CD4-positive, alpha-beta T cell treated with Interleukin-12 subunit alpha and Interleukin-12 subunit beta, for 1 hour (primary cell): ENCODE measurements at places on chromosomes 7 and 10.

DNA sequence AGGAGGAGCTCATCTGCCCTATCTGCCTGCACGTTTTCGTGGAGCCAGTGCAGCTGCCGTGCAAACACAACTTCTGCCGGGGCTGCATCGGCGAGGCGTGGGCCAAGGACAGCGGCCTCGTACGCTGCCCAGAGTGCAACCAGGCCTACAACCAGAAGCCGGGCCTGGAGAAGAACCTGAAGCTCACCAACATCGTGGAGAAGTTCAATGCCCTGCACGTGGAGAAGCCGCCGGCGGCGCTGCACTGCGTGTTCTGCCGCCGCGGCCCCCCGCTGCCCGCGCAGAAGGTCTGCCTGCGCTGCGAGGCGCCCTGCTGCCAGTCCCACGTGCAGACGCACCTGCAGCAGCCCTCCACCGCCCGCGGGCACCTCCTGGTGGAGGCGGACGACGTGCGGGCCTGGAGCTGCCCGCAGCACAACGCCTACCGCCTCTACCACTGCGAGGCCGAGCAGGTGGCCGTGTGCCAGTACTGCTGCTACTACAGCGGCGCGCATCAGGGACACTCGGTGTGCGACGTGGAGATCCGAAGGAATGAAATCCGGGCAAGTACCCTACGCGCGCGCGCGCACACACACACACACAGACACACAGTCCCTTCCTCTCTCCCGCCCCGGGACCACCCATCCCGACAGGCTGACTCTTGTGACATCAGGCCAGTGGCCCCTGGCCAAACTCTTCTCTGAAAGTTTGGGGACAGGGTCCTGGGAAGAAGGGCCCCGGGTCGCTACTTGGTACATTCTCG lies 538 bp downstream of the TRIM8 start:
- peak; percentile 85 for DNase-seq

DNA sequence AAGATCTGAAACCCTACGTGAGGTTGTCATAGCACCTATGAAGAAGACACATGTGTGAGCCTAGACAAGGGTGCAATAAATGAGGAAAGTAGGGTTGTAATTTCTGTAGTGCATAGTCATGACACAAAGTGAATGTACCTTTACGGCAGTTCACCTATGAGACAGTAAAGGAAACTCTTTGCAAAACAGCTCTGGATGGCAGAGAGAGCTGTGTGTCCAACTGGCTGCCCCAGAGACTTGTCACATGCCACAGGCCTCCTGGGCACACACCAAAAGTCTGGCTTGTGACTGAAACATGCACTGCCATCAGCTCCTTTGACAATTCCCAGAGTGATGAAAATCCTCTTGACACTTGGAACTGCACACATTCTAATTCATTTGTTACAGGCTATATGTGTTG lies 90.7 kb upstream of the NAMPT start:
- no peak for DNase-seq

- DNase-seq: no peak
Observed at GRCh38 chr7:116897661-116898060, 35.3 kb downstream of the CAPZA2 start.

DNA sequence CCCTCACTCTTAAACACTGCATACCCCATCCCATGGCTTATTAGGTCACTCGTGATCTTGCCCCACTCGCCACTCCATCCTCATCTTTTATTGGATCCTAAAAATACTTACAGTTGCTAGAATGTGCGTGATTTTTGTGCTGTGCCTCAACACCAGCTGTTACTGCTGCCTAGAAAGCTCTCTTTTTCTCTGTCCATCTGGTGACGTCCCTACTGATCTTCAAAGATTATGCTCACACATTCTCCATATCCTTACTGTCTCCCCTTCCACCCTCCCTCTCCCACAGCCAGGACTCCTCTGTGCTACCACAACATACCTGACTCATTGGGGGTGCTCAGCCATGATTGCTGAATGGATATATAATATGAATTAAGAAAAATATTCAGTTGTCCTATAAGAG lies 42.0 kb downstream of the CDK6 start:
- DNase-seq: no peak

DNA sequence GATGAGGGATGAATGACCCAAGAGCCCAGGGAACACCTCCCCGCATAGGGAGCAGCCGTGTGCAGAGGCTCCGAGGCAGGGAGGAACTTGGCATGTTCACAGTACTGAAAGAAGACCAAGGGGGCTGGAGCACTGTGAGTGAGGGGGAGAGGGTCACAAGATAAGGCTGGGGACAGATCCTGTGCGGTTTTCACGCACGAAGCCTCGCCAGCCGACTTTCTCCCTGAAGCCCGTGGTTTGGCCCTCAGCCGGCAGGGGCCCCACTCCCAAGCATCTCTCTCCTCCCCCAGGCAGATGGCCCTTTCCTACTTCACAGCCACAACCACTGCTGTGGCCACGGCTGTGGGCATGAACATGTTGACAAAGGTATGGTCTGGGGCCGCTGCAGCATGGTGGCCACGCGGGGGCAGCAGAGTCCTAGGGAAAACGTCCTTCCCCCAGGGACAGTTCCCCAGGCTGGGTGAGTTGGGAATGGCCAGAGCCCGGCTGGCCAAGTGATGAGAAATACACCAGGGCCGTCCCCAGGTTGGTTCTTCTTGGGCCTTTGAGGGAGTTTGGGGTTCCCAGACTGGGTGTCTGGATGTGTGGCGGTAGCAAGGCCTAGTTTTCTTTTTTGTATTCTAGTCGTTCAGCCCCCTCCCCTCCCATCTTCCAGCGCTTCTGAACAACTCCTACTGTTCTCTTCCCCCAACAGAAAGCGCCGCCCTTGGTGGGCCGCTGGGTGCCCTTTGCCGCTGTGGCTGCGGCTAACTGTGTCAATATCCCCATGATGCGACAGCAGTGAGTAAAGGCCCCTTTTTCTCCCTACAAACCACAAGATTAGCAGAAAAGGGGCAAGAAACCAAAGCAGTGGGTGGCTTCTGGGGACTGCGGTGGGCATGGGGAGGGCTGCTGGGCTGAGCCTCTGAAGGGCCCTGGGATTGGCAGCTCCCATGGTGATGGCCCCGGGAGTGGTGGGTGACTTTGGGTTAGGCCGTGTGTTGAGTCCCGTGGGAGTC lies 14.4 kb upstream of the WBP1L start:
- DNase-seq: peak; percentile 49

- DNase-seq: no peak
Observed at GRCh38 chr7:47591655-47592572, 10.0 kb upstream of the TNS3 start.

GRCh38 chr7:3415861-3416312 lies 114.8 kb downstream of the SDK1 start:
- no peak for DNase-seq

- DNase-seq: no peak
Observed at GRCh38 chr10:15461353-15462108, 90.4 kb upstream of the FAM171A1 start.

DNA sequence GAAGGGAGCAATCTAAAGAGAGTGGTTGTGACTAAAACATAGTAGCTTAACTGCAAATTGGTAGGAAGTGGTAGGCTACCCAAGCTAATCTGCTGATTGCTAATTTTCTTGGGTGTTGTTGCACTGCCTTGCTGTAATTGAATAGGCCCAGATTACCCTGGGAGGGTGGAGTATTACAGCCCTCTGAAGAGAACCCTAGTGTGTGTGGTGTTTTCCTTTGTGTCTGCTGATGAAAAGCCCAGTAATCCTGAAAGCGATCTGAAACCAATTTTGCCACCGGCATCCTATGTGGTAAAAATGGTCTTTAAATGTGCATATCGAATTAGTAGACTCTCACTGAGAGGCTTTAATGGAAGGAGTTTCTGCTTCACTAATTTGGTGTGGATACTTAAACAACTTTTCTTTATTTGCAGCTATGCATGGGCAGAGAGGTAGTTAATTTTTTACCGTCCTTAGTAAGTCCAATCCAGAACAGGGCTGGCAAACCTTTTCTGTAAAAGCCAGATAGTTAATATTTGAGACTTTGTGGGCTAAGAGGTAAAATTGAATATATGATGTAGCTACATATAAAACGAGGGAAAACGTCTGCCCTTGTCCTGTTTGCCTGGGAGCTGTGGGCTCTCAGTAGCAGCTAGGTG lies 92.5 kb downstream of the CSTF2T start:
- no peak for DNase-seq

DNA sequence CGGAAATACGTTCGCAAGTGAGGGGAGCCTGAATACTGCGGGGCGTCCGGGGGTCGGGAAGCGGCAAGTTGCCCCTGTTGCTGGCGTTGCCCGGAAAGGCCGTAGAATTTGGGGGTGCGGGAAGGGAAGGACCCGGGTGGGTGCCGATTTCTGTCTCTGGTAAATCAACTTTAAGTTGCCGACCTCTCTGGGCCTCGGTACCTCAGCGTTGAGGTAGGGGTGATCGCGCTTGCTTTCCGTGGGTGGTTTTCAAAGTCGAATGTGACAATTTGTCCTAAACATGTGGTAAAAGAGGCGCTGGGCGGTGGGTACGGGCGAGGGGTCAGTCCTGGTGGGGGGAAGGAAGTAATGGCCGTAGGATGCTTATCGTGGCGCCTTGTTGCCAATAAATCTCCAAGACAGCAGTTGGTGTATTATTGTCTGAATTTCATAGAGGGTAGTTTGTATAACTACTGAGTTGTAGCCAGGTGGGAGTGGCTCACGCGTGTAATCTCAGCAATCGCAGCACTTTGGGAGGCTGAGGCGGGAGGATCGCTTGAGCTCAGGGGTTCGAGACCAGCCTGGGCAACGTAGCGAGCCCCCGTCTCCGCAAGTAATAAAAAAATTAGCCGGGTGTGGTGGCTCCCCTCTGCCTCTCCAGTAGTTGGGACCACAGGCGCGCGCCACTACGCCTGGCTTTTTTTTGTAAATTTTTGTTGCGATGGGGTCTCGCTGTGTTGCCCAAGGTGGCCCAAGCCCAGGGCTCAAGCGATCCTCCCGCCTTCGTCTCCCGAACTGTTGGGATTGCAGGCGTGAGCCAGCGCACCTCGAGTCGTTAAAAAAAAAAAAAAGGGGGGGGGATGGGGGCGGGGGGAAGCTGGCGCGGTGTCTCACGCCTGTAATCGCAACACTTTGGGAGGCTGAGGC lies 644 bp downstream of the BUD23 start:
- no peak for DNase-seq

DNA sequence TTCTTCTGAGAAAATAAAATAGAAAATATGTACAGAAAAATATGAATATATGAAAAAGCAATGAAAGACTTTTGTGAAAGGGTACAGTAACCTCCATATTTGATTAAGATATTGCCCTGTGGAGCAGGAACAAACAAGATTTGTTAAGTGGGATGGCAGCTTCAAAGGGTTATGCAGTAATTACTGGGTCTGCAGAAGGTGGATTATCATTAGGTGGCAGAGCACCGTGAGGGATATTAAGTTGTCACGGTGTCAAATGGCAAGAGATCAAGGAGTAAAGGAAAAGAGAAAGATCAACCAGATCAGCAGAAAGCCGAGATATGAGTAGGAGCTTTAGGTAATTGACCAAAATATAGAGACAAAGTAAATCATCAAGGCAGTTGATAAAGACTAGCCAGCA lies 44.1 kb downstream of the DGKB start:
- DNase-seq: no peak

DNA sequence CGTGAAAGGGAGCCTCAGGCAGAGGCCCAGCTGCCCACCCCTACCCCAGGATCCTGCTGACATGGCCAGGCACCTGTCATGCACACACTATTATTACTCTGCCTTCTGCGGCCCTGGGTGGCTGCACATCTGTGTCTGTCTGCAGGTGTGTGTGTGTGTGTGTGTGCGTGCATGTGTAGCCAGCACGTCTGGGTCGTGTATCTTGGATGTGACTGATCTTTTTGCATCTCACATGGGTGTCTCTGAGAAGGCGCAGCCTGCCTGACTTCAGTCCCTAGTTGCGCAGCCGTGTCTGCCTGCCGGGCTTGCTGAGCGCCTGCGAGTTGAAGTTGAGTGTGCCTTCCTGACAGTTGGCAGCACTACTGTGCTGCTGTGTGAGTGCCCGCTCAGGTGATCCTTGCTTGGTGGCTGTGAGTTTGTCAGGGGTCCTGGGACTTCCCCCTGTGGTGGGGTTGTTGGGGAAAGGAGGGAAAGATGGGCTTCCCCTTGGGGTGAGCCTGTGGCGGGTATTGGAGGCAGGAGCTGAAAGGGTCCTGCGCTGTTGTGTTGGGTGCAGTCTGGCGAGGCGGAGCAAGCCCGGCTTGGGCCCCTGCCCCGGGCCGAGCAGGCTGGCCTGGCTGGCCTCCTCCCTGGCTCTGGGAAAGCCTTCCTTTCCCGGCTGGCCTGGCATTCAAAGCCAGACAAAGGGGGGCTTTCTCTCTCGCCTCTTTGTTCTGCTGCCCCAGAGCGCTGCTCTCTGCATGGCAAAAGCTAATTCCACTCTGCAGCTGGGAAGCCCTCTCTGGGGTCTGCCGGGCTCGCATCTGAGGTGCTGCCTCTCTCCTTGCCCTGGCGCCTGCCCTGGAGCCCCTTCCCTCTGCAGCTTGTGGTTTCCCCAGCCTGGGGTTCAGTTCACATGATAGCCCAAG lies 4.9 kb downstream of the TRIM8 start:
- peak; percentile 35 for DNase-seq

DNA sequence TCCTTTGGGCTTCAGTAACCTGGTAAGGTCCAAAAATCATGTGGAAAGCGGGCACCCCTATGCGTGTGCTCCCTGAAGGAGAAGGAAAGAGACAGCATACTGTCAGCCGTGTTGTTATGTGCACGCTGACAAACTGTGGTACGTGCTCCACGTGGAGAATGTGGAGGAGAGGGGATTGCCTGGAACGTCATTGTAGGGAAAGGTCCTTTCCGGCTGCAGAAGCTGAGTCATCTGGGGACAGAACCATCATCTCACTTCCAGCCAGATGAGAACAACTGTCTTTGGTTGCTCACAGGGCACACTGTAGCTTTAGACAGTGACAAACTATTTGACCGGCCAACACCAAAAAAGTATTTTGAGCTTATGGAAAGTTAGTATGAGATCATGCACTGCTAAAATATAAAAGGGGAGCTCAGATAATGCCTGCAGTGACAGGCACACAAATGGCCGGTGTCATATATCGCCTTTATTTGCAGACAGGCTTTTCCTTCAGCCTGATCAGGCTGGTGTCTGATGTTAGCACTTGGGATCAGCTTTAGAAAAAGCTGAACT lies 38.8 kb upstream of the GRB10 start:
- no peak for DNase-seq

DNA sequence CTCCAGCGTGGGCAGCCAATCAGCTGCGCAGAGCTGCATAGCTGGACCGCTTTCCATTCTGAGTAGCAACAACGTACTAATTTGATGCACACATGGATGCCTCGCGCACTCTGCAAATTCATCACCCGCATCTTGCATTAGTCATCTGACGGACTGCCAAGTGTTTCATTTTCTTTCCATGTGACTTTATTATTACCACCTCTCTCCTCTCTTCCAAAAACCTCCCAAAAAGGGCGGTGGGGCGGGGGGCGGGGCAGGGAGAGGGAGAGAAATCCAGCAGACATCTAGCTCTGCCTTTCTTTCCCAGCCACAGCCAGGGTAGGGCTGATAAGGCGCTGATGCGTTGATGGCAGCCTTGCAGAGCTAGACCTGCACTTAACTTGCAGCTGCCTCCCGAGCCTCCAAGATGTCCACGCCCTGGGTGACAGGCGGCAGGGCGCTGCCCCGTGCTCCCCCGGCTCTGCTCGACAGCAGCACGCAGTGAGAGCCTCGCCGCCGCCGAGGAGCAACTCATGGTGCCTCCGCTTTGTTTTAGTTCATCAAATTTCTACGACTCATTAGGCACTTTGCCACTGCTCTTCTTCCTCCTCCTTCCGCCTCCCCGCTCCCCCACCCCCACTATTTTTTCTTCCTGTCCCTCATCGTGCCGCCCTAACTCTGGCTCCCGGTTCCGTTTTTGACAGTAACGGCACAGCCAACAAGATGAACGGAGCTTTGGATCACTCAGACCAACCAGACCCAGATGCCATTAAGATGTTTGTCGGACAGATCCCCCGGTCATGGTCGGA lies 147.3 kb downstream of the CELF2 start:
- DNase-seq: peak; percentile 78
